Right lobe of liver (tissue), 6 donors: ENCODE measurements at places on chromosomes 11 and 22.

- no peak for DNase-seq
Measured at GRCh38 chr11:129259931-129260348, 67.8 kb upstream of the ARHGAP32 start.

DNA sequence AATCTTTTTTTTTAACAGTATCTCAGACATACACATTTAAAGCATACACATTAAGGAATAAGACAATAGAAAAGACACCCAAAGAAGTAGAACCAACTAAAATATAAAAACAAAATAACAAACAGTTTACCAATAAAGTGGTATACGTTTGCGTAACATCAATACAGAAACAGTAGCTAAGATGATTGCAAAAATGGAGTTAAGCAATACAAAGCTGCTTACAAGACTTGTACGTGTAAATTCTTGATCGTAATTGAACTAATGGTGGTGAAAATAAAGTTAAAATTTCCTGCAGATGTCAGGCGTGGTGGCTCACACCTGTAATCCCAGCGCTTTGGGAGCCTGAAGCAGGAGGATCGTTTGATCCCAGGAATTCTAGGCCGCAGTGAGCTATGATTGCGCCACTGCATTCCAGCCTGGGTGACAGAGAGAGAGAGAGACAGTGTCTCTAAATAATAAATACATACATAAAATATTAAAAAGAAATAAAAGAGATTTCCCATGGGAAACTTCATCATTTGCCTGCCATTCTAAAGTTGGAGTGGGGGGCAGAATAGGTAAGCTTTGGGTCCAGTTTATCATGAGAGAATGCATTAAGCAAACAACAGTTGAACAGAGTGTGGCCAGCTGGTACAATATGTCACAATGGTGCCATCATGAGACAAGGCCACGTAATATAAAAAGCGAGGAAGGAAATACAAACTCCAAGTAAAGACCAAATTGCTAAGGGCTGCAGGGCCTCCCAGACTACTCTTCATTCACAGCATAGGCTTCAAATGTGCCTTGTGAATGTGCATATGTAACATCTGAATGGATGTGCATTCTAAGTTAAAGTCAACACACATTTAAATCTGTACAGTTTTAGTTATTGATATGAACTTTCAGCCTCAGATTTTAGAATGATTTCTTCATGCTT, 38.9 kb upstream of the EED start:
- no peak for DNase-seq

- DNase-seq, result no peak
Measured at GRCh38 chr11:95912902-95913560, 10.9 kb downstream of the MTMR2 start.

GRCh38 chr22:44618400-44618799, 83.6 kb upstream of the PRR5 start:
- DNase-seq, result no peak

- no peak for DNase-seq
Measured at GRCh38 chr22:27930331-27931060, 11.4 kb upstream of the PITPNB start.

GRCh38 chr11:70024036-70024772, 53.9 kb upstream of the ANO1 start:
- DNase-seq, result peak; percentile 23

DNA sequence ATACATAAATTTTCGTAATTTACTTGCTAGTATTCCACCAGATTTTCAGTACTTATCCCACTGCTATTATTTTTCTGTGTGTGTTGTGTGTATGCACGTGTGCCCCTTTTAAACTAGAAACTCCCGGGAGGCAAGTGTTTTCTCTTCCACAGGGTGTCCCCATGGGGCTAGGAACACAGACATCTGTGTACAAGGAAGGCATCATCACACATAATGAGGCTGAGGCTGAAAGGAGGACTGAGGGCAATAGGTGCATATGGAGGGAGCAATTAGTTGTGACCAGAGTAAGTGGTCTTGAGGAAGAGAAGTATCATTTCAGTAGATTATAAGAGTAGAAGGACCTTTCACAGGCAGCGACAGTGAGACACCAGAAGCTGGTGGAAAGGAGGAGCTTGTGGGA, 2.1 kb upstream of the DPAGT1 start:
- DNase-seq, result no peak

DNA sequence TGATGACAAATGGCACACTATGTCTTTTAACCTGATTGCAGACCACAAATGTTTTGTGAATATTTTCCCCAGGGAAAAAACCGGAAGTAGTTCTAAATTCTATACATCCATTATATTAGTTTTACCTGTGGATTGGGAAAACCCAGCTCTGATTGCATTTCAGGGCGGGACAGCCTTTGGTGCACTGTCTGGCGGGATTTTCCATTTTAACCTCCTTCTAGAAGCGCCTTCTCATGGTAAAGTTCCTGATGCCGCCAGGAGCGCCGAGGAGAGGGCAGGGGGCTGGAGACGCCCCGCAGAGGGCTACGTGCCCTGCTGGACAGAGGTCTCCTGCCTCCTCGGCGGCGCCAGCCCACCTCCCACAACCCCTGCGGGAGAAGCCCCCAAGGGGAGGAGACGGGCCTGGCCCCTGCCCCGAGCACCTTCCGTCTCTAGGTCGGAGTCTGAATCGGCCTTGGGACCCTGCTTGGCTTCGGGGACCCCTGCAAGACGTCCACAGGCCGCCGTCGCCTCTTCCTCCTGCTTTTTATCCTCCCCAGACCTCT, 1.2 kb upstream of the P2RX6 start:
- DNase-seq, result no peak

DNA sequence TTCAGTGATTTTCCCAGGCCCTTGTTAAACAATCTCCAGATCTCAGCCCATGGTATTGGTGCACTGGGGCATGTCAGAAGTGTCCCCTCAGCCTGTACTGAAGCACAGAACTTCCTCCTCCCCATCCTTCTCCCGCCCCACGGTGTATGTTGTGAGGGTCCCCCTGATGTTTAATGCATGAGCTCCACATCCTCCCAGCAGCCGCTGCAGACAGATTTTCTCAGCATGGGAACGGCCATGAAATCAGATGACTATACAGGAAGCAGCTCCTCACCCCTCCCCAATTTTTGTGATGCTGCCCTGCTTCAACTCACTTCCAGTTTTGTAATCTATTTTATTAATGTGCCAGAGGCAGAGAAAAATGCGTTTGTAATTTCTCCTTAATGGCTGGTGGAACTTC, 406.0 kb downstream of the MIAT start:
- DNase-seq, result no peak

- DNase-seq, result no peak
Measured at GRCh38 chr22:26522012-26522411, 9.7 kb upstream of the TFIP11 start.

DNA sequence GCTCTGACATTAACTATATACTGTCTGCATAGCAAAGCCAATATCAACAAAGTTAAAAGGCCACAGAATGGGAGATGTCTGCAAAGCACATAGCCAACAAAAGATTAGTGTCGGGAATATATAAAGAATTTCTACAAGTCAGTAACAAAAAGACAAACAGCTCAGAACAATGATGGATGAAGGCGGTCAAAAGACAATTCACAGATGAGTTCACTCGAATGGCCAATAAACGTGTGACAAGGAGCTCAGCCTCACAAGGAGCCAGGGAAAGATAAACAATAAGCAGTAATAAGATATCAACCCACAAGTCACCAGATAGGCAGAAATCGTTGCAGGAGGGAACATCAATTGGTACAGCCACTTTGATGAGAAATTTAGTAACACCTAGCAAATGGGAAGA, 106.0 kb upstream of the ISX start:
- DNase-seq, result no peak

GRCh38 chr22:43853328-43853931, 8.9 kb downstream of the SULT4A1 start:
- DNase-seq, result no peak

DNA sequence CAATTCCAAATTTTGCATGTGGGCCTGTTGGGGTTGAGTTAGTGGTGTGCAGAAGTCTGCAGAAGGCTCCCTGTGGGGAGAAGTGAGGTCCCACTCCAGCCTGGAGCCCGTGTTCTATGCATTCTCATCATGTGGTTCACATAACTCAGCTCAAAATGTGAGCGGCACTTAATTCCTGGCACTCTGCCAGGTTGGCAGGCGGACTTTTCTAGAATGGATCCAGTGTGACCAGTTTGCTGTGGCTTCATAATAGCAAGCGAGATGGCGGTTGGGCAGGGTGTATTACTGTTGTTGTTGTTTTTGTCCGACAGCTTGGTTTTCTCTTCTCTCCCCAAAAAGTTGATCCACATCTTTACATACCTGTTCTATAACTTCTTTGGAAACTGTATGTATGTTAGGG, 146.8 kb upstream of the TTC12 start:
- DNase-seq, result no peak

GRCh38 chr11:19673924-19674729, 38.5 kb upstream of the NAV2 start:
- DNase-seq, result no peak

DNA sequence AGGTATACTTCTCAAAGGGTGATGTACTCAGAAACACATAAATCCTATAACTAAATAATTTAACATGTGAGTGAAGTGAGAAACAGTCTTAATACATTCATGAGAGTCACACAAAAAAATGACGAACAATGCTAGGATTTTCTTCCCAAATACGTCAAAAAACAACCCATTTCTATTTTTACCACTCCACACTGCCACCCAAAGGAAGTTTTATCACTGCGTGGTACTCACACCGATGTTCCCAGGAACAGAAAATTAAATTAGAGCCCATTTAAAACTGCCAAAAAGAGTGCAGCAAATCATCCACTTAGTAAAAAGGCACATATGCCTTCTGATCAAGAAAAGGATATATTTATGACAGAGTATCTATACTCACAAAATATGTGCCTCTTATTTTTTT, 710.9 kb upstream of the FAT3 start:
- no peak for DNase-seq

GRCh38 chr11:79400206-79400605, 40.6 kb downstream of the TENM4 start:
- DNase-seq, result no peak

DNA sequence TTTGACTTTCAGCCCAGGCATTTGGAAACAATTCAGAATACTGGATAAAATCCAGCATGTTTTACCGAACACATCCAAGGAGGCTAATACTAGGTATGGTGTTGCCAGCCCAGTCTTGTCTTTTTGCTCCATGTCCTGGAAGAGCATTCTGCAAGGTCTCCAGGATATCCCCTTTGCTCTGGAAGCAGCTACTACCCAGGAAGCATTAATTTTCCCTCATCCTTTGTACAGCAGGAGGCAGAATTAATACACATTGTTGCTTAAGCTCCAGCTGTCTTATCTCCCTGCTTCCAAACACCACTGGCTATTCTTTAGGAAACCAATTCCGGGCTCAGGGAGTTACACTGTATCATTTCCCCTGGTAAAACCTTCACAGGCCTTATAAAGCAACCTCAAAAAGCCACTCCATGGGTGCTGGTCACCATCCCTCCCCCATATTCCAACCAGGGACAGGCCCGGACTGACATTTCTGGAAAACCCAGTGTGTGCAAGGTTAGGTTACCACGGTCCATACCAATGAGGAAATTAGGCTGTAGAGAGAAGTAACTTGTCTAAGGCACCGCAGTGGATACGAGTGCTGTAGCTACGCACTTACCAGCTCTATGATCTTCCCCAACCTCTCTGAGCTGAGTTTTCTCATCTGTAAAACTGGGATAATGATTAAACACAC, 1.5 kb upstream of the UBASH3B start:
- no peak for DNase-seq

- DNase-seq, result no peak
Measured at GRCh38 chr11:5922749-5923426, 19.2 kb upstream of the OR56A3 start.

DNA sequence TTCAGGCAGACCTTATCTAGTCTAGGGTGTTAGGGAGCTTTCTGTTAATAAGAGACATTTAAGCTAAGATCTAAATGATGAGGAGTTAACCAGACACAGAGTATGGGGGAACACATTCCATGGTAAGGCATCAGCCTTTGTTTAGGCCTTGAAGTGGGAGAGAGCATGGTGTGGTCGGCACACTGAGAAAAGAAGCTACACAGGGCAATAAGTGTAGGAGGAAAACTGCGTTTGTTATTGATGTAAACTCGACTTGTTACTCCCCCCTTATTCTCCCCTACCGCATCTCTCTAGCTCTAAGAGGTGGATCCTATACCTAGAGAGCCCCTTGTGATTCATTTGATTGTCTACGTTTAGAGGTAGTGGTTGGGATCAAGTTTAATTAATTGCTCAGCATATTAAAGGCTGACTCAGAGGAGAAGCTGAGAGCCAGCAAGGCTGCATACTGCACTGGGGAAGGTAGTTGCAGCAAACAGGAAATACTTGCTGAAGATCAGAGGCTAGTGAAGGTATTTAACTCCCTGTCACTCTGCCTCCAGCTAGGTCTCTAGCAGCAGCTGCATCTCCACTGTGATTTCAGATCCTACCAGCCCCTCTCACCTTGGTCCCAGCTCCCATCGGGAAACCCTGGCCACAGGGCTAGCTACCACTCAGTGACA, 86.8 kb upstream of the TEAD1 start:
- no peak for DNase-seq

- DNase-seq, result no peak
Measured at GRCh38 chr11:882596-882995, 28.0 kb downstream of the CHID1 start.

- DNase-seq, result peak; percentile 56
Measured at GRCh38 chr11:68677432-68677831, 6.9 kb upstream of the GAL start.
